ENCODE measurements at places on chromosomes 7 and 10. TPM values are rescaled to one million over a fixed set of nuclear protein-coding genes. Genes with fewer than 3 reads are reported as not detected.

The PTCD1 gene
- polyA plus RNA-seq, result 6.3 TPM

The SLC16A9 gene
- 0.04 TPM for polyA plus RNA-seq

The PLAU gene
- 82.6 TPM for polyA plus RNA-seq

The WNT8B gene
- 0.04 TPM for polyA plus RNA-seq

The AKR1C1 gene
- polyA plus RNA-seq, result 642 TPM

The OPN4 gene
- not detected for polyA plus RNA-seq

The PNLIPRP1 gene
- polyA plus RNA-seq, result not detected

The MSMB gene
- not detected for polyA plus RNA-seq

The TBXAS1 gene
- 8.8 TPM for polyA plus RNA-seq

The NKX2-3 gene
- not detected for polyA plus RNA-seq

The SORCS1 gene
- not detected for polyA plus RNA-seq

The AOAH gene
- polyA plus RNA-seq, result not detected

The MCM10 gene
- polyA plus RNA-seq, result 24.3 TPM

The GPRIN2 gene
- polyA plus RNA-seq, result 29.9 TPM

The ADAM22 gene
- polyA plus RNA-seq, result 0.29 TPM

All from A549 (cell line).